ENCODE measurements at places on chromosomes 16 and 17. TPM values are rescaled to one million over a fixed set of nuclear protein-coding genes. Genes with fewer than 3 reads are reported as not detected.

GRCh38 chr16:30378236-30379157 lies 3.9 kb downstream of the SEPTIN1 start:
- peak overlapping the region; percentile 93 for H3K27ac ChIP-seq
- H3K4me1 ChIP-seq: peaks cover 16% of the 10 kb centered on the region

DNA sequence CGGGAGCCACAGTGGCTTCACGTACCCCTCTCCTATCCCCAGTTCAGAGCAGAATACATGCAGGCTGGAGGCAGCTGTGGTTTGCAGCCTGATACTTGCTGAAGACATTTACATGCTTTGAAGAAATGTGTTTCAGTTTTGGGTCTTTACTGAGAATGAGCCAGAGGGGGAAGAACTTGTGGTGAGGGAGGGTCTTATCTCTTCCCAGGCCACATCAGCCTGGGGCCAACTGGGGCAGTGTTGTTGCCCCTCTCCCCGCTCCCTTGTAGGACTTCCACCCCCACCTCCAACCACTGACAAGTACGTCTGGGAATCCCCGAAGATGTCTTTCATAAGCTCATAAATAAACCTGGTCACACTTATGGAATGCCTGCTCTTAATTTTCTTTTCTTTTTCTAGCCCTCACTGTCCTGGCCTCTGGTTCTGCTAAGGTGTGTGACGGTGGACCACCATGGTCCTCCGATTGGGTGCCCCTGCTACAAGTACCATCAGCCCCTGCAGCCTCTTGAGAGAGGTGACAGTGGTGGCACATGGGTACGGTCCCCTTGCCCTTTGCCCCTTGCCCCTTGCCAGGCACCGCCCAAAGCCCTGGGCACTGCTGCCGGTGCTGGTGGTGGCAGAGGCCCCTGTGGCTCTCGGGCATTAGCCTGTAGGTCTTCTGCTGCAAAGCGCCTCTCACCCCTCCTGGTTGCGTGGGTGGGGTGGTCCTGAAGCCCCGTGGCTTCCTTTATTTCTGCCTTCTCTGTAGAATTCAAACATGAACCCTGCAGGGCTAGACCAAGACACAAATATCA lies 144.8 kb upstream of the RPH3AL start:
- DNase-seq: no peak
- no peaks in the 10 kb centered on the region for H3K36me3 ChIP-seq
- no peaks in the 10 kb centered on the region for H3K4me1 ChIP-seq
- H3K27me3 ChIP-seq: no peaks in the 10 kb centered on the region
- H3K4me3 ChIP-seq: no peak overlapping the region
- no peak overlapping the region for H3K27ac ChIP-seq

OMG gene
- total RNA-seq: not detected

HBM gene
- total RNA-seq: not detected

RTN4RL1 gene
- total RNA-seq: 1.1 TPM

SLC43A2 gene
- total RNA-seq: 12.4 TPM

DNA sequence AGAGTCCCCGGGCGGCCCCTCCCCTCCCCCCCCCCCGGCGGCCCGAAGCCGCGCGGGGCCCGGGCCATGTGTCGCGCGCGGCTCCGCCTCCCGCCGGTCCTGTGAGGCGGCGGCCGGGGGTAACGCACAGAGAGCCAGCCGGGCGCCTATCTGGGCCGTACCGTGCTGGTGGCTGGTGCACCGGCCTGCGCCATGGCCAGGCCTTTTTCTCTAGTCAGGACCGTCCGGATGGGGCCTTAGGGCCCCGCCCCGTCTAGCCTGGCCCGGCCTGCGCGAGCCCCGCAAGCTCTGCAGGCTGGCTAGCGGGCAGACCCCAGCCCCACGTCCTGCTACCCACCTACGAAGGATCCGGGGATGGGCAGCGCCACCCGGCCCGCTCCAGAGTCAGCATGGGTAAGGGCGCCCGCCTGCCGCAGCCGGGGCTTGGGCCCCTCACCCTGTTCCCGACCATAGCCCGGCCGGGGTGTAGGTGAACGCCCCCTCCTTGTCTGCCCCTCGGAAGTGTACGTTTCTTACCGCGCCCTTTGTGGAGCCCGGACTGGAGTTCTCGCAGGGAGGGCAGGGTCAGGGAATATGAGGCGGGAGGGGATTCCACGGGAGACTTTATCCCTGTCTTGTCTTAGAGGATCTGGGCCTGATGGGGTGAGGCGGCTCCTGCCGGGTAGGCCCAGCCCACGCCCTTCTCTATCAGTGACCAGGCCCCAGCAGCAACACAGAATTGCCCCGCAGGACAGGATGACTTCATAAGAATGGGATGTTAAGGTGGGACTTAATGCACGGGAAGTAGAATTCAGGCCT lies at the start of gene CENPT:
CENPT (minus strand) TSS at position 630 of the 798 bp plus-strand sequence. CDS start 13,834 bp downstream, outside the sequence.
- H3K27ac ChIP-seq: peak within 1 kb of the TSS; percentile 90
- H3K36me3 ChIP-seq: no peaks in the 10 kb centered on the region
- peaks cover 41% of the 10 kb centered on the region for H3K4me1 ChIP-seq
- no peaks in the 10 kb centered on the region for H3K27me3 ChIP-seq

NT5M gene
- total RNA-seq: 1.7 TPM

DNA sequence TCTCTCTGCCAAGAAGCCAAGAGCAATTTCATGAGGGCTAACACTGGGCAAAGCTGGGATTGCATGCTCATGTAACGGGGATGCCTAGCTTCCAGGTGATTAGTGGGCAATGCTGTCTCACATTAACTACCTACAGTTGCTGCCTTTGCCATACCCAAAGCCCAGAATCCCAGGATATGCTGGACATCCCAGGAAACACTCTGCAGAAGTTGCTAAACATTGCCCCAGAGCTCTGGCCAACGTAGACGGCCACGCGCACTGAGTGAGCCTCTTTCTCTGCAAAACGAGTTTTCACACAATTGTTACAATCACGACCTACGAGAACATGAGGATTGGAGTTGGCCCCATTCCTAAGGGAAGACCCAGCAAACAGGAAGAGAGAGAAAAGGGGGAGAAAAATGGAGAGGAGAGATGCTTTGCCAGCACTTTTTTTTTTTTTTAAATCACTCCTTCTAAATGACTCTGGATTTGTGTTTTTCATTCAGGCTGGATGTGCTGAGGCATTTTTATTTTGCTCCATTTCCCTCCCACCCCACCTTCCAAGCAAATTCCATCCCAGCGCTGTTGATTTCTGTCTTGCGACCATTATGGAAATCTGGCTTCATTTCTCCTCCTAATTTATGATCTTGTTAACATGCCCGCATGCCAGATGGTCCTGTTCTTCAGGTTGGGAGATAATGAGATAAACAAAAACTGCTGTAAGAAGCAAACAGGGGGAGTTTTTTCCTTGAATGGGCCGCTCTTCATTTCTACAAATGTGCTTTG lies 112.8 kb upstream of the DNAH9 start:
- H3K27ac ChIP-seq: no peak overlapping the region
- H3K4me1 ChIP-seq: no peaks in the 10 kb centered on the region
- H3K4me3 ChIP-seq: no peak overlapping the region
- no peaks in the 10 kb centered on the region for H3K36me3 ChIP-seq

DNA sequence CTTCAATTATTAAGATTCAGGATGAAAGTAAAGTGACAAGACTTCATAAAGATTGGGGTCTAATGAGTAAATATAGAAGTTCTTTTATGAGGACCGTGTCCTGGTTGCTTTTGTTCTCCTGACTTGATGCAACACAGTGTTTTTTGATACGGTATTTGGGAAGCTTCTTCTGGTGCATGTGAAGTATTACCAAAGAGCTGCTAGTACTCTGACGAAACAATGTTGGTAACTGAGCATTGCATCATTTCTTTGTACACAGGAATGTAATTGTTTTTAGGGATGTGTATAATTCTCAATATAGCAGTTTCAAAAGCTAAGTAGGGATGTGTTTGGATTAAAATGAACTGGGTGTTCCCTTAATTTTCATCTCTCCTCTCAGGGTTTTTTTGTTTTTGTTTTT lies 15.9 kb downstream of the KPNB1 start:
- no peaks in the 10 kb centered on the region for H3K27me3 ChIP-seq
- no peak overlapping the region for H3K4me3 ChIP-seq
- H3K36me3 ChIP-seq: peaks cover 100% of the 10 kb centered on the region
- no peaks in the 10 kb centered on the region for H3K4me1 ChIP-seq
- no peak for DNase-seq

DNA sequence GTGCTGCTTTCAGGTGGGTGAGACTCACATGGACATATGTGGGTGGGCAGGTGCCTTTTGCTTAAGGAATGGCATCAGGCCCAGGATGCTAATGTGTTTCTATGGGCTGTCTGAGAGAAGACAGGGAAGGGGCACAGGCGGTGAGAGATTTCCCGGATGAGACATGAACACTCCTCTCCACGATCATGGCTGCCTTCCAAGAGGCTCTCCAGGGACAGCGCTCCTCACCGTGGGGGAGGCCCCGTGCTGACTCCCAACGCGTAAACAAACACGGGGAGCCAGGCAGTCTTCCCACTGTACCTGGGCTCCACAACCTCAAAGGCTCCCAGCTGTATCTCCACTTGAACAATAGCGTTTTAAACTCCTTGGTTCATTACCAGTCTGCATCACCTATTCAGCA lies 42.8 kb downstream of the CDK5R1 start:
- DNase-seq: no peak
- H3K4me1 ChIP-seq: no peaks in the 10 kb centered on the region
- H3K4me3 ChIP-seq: no peak overlapping the region
- H3K27me3 ChIP-seq: no peaks in the 10 kb centered on the region

GRCh38 chr17:77451894-77452852 lies 311.4 kb downstream of the SEC14L1 start:
- peak overlapping the region; percentile 53 for H3K4me3 ChIP-seq
- H3K27ac ChIP-seq: peak overlapping the region; percentile 84
- no peak for DNase-seq
- H3K27me3 ChIP-seq: no peaks in the 10 kb centered on the region
- H3K36me3 ChIP-seq: no peaks in the 10 kb centered on the region
